Lung (tissue), 17 donors: ENCODE measurements at places on chromosomes 5 and 9. TPM values are rescaled to one million over a fixed set of nuclear protein-coding genes. Genes with fewer than 3 reads are reported as not detected.

DNA sequence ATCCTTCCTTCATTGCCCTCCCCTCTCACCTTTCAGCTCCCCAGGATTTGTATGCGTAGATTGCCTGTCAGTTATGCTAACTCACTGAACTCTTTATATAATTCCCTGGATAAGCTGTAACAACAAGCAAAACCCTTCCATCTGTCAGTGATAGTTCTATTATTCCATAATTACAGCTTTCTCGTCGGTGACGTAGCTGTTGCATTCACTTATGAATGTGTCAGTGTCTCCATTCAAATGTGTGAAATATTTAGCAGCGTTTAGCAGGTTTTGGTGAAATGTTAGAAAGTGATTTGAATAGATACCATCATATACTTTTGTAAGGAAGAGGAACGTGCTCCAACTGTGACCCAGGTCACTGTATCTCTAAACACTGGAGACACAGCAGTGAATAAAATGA is 45.2 kb downstream of the PIP5K1B start:
- DNase-seq: no peak
- no peak overlapping the region for H3K4me3 ChIP-seq
- no peaks in the 10 kb centered on the region for H3K27me3 ChIP-seq
- H3K4me1 ChIP-seq: no peaks in the 10 kb centered on the region
- H3K27ac ChIP-seq: no peak overlapping the region

DNA sequence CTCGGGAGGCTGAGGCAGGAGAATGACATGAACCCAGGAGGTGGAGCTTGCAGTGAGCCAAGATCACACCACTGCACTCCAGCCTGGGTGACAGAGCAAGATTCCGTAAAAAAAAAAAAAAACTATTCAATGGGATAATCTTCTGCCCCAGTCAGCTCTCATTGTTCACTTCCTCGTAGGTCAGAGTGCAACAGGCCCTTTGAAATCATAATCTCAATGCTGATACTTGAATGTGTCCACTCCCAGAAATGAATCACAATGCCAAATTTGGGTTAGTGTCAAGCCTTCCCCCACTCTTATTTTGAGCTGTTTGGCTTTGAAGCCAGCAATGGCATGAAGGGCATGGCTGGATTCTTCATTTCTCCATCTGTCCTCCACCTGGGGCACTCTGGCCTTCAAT is 610.3 kb upstream of the KLF4 start:
- H3K4me1 ChIP-seq: peaks cover 9% of the 10 kb centered on the region
- H3K27ac ChIP-seq: no peak overlapping the region
- DNase-seq: no peak
- no peaks in the 10 kb centered on the region for H3K36me3 ChIP-seq

DNA sequence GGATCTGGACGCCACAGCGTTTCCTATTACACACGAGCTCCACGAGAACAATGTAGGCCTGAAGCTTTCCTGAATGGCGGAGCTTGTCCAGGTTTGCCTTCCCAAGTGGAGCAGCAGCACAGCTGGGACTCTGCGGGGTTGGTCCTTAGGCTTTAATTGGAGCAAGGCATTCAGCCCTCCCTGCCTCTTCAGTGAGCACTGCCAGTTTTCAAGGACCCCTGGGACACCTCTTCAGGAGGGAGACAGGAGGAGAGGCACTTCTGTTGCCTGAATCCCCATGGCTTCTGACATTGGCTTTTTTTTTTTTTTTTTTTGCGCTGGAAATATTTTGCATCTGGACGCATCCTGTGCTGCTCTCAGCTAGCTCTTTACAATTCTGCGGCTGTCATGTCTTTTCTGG is 179.4 kb downstream of the SEMA6A start:
- H3K4me3 ChIP-seq: no peak overlapping the region
- DNase-seq: no peak
- H3K36me3 ChIP-seq: no peaks in the 10 kb centered on the region
- H3K4me1 ChIP-seq: peaks cover 5% of the 10 kb centered on the region

- no peak overlapping the region for H3K4me3 ChIP-seq
- no peaks in the 10 kb centered on the region for H3K27me3 ChIP-seq
- no peak for DNase-seq
- no peaks in the 10 kb centered on the region for H3K36me3 ChIP-seq
These were observed 1175.5 kb downstream of the DTWD2 start for GRCh38 chr5:117812861-117813260.

DNA sequence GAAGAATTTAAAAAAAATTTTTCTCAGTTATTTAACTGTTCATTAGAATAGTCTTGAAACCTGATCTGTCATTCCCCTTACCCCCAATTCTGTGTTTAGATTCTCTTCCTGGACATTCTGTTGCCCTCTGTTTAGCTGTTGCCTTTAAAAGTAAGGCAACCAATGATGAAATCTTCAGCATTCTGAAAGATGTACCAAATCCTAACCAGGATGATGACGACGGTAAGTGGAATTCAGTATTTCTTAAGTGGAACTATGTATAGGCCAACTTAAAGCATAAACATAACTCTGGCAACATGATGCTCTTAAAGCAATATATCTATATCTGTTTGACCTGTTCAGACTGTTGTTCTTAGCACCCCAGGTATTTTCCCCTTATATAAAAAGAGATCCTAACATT is 27.2 kb downstream of the NCBP1 start:
- H3K4me3 ChIP-seq: no peak overlapping the region
- peaks cover 30% of the 10 kb centered on the region for H3K36me3 ChIP-seq
- H3K27ac ChIP-seq: no peak overlapping the region
- no peak for DNase-seq

DNA sequence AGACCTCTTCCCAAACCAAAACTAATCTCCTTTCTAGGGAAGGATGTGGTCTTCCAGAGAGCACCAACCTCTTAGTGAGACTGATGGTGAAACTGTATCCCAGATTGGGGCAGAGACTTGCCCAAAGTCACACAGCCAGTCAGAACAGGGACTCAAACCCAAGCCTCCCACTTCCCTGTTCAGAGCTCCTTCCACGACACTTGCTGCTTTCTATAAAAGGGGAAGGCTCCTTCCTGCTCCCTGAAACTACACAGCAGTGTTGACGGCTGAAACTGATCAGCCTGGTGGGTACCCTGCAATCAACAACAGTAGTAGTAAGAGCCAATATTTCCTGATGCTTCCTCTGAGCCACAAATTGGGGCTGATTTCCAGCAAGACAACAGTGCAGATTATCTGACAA is 1.5 kb downstream of the TOR2A start:
- no peak for DNase-seq
- no peak overlapping the region for H3K4me3 ChIP-seq
- no peaks in the 10 kb centered on the region for H3K4me1 ChIP-seq
- no peak overlapping the region for H3K27ac ChIP-seq
- H3K27me3 ChIP-seq: no peaks in the 10 kb centered on the region

- DNase-seq: peak; percentile 42
- H3K4me3 ChIP-seq: no peak overlapping the region
- peaks cover 5% of the 10 kb centered on the region for H3K4me1 ChIP-seq
- no peak overlapping the region for H3K27ac ChIP-seq
These were observed 31.5 kb downstream of the CLINT1 start for GRCh38 chr5:157827423-157827822.

DNA sequence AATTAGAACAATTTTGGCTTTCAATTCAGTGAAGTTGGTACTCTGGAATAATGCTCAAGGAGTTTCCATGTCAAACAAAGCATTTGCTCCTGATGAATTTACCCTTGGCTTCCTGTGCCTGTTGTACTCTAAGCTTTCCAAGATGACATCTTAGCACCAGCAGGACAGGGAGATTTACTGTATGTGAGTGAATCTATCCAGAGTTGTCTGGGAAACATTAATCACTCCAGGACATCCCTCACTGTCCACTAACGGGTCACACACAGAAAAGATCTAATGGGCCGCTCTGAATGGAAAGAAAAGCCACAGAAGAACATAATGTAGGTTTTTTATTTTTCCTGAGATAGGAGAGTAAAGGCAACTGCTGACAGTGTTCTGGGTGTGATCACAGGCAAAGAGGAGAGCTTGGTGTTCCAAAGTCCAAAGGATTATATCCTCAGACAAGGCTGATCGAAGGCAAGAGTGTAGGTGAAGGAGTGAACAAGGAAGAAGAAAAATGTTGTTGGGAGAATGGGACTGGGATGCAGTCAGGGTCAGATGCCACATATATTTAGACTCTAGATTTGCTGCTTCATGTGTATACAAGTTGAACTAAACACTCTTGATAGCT is 167.7 kb upstream of the RPS23 start:
- no peak overlapping the region for H3K27ac ChIP-seq
- no peak overlapping the region for H3K4me3 ChIP-seq
- no peaks in the 10 kb centered on the region for H3K27me3 ChIP-seq
- no peaks in the 10 kb centered on the region for H3K4me1 ChIP-seq
- H3K36me3 ChIP-seq: no peaks in the 10 kb centered on the region

- no peak overlapping the region for H3K27ac ChIP-seq
- no peaks in the 10 kb centered on the region for H3K27me3 ChIP-seq
- no peak overlapping the region for H3K4me3 ChIP-seq
- no peaks in the 10 kb centered on the region for H3K4me1 ChIP-seq
- H3K36me3 ChIP-seq: no peaks in the 10 kb centered on the region
These were observed 53.3 kb upstream of the ARL15 start for GRCh38 chr5:54363669-54364068.

DNA sequence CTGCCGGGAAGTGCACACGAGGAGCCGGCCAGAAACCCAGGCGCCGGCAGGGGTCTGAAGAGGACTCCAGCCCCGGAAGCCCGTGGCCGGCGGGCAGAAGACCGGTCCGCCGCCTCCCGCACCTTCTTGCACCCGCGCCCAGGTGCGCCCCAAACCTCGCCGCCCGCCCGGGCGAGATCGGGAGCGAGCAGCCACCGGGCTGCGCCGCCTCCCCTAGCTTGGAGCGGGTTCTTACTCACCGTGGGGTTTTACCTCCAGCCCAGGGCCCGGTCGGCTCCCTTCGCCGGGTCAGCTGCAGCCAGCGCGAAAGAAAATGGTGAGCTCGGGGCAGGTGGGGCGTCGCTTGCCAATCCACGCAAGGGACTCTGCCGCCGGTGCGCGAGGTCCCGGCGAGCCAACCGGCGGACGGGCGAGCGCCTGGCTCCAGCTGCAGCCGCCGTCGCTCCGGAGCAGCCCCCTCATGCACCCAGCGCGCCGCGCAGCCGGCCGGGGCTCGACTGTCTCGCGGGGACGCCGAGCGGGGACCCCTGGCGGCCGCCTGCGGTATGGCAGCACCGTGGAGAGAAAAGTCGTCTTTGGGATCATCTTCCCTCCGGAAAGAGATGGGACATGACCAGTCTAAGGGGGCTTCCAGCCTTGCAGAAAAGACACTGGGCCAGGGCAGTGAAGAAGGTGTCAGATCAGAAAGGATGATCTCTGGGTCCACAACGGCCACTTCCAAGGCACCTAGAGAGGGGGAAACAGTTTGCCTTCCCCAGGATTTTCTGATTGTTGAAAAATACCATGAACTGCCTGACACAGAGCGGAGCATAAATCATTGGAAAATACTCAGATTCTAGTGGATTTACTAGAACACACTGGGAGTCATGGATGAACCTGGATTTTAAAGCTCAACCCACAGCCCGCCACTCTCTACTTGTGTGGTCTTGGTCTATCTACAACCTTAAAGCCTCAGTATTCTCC is at the start of gene MOB3B:
Gene MOB3B (minus strand): TSS at position 499 of the 963 bp plus-strand sequence. CDS start 74,264 bp downstream, outside the sequence.
- peak within 1 kb of the TSS; percentile 71 for H3K4me3 ChIP-seq
- peaks cover 16% of the 10 kb centered on the region for H3K4me1 ChIP-seq
- H3K27me3 ChIP-seq: no peaks in the 10 kb centered on the region

- DNase-seq: no peak
- H3K36me3 ChIP-seq: no peaks in the 10 kb centered on the region
- H3K4me1 ChIP-seq: peaks cover 3% of the 10 kb centered on the region
- no peak overlapping the region for H3K27ac ChIP-seq
- no peak overlapping the region for H3K4me3 ChIP-seq
These were observed 291.9 kb downstream of the ARHGEF28 start for GRCh38 chr5:73917891-73918290.

- no peaks in the 10 kb centered on the region for H3K27me3 ChIP-seq
- H3K4me1 ChIP-seq: no peaks in the 10 kb centered on the region
- no peaks in the 10 kb centered on the region for H3K36me3 ChIP-seq
- H3K4me3 ChIP-seq: no peak overlapping the region
- no peak overlapping the region for H3K27ac ChIP-seq
These were observed 97.9 kb downstream of the CHSY3 start for GRCh38 chr5:130002183-130002582.

- H3K36me3 ChIP-seq: no peaks in the 10 kb centered on the region
- H3K4me3 ChIP-seq: no peak overlapping the region
- H3K4me1 ChIP-seq: no peaks in the 10 kb centered on the region
- H3K27me3 ChIP-seq: no peaks in the 10 kb centered on the region
These were observed 8.4 kb downstream of the SEMA5A start for GRCh38 chr5:9537223-9538141.

GRCh38 chr5:159100025-159100781 is 487 bp upstream of the EBF1 start:
- peaks cover 47% of the 10 kb centered on the region for H3K27me3 ChIP-seq
- peak overlapping the region; percentile 94 for H3K27ac ChIP-seq
- H3K36me3 ChIP-seq: no peaks in the 10 kb centered on the region
- peaks cover 5% of the 10 kb centered on the region for H3K4me1 ChIP-seq

- H3K4me3 ChIP-seq: no peak overlapping the region
- peaks cover 7% of the 10 kb centered on the region for H3K36me3 ChIP-seq
- H3K27me3 ChIP-seq: no peaks in the 10 kb centered on the region
- no peak overlapping the region for H3K27ac ChIP-seq
- H3K4me1 ChIP-seq: no peaks in the 10 kb centered on the region
These were observed 93.9 kb downstream of the GPBP1 start for GRCh38 chr5:57267805-57268204.

DNA sequence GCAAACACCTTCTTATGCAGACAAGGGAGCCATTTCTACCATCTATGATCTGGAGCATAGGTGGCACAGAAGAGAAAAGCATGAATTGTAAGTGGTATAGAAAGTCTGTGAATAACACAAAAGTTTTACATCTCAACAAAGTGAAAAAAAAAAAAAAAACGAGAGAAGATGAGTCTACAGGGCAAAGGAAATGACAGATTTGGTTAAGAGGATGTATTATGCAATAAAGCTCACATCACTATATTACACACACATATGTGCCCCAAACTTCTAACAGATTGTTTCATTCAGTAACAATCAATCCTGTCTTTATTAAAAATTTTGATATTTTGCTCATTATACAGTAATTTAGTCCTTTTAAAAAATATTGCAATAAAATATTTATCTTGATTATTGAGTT is 49.8 kb downstream of the CERT1 start:
- no peak overlapping the region for H3K4me3 ChIP-seq

DNA sequence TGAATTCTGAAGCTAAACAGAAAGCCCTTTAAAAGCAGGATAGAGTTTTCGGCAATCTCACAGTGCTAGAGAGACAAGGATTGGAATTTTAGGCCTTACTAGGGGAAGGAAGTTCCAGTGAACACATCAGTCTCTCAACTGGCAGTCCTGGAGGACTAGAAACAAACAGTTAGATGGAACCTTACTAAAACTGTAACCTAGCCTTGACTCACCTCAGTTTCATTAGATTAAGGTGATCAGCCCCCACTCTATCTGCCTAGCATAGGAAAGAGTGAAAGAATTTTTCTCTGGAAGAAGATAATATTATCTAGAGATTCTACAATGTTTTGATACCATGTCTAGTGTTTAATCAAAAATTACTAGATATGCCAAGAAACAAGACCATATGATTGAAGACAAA is 25.8 kb upstream of the SMIM23 start:
- no peak for DNase-seq
- no peak overlapping the region for H3K4me3 ChIP-seq
- H3K27ac ChIP-seq: no peak overlapping the region
- peaks cover 1% of the 10 kb centered on the region for H3K27me3 ChIP-seq

GRCh38 chr9:98326459-98327248 is 71.2 kb upstream of the TBC1D2 start:
- no peak overlapping the region for H3K4me3 ChIP-seq
- no peaks in the 10 kb centered on the region for H3K27me3 ChIP-seq
- no peaks in the 10 kb centered on the region for H3K36me3 ChIP-seq
- DNase-seq: no peak
- no peaks in the 10 kb centered on the region for H3K4me1 ChIP-seq

Gene SGCD
- total RNA-seq: 11.0 TPM

Gene UBE2QL1
- 0.51 TPM for total RNA-seq

Gene SLCO6A1
- not detected for total RNA-seq

Gene SLIT3
- total RNA-seq: 48.5 TPM

Gene OR1J1
- total RNA-seq: not detected

Gene TCOF1
- 25.3 TPM for total RNA-seq

Gene ZNF658
- total RNA-seq: 7.0 TPM

Gene SLC6A18
- not detected for total RNA-seq
